Ovary (tissue), 10 donors: ENCODE measurements at places on chromosomes 6 and 20. TPM values are rescaled to one million over a fixed set of nuclear protein-coding genes. Genes with fewer than 3 reads are reported as not detected.

BNIP5 gene
- total RNA-seq, result 0.05 TPM

MCHR2 gene
- not detected for total RNA-seq

DNA sequence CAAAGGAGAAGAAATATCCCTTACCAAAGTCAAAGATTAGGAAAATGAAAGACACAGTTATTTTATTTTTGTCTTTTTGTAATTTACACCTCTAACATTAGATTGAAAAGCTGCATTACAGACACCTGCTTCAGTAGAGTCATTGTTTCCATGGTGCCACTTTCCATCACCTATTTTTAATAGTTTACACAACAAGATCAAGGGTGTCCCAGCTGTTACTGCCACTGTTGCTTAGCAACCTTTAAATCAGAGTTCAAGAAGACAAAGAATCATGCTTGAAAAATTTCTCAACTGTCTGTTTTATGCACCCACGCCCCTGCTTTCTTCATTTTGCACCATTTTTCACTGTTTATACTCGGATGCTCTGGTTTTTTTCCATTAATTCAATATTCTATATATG, 668.2 kb upstream of the GJE1 start:
- no peak for DNase-seq

- DNase-seq, result no peak
These were observed 1.8 kb downstream of the TPD52L1 start for GRCh38 chr6:125155344-125155743.

DNA sequence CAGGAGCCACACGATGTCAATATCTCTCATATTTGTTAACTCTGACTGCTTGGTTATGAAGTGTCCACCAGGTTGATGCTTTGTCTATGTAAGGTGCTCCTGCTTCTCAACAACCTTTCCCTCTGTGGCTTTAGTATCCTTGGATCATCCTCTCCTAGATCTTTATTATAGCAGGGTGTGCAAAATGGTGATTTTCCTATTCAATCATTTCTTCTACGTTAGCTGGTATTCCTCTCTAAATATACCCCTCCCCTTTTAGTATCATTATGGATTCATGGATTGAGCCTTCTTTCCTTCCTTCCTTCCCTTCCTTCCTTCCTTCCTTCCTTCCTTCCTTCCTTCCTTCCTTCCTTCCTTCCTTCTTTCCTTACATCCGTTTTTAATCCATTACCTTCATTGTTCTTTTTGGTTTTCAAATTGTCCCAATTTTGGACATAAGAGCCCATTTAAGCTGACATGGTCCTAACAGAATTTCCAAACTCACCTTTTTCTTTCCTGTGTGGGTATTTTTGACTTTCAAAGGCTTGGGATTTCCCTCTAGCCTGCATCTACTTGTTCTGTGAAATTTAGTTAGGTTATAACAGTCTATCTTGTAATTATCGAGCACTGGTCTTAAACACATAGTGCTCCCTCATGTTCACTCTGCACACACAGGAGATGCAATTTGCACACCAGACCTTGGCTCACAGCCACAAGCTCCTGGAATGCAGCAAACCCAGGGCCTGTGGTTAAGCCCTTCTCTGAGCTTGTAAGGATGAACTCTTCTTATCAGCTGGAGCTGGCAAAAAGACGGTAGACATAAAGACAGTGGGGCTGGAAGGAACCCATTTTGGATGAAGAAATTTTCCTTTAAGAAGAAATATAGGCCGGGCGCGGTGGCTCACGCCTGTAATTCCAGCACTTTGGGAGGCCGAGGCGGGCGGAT, 109.9 kb downstream of the SLC24A3 start:
- DNase-seq, result no peak

DNA sequence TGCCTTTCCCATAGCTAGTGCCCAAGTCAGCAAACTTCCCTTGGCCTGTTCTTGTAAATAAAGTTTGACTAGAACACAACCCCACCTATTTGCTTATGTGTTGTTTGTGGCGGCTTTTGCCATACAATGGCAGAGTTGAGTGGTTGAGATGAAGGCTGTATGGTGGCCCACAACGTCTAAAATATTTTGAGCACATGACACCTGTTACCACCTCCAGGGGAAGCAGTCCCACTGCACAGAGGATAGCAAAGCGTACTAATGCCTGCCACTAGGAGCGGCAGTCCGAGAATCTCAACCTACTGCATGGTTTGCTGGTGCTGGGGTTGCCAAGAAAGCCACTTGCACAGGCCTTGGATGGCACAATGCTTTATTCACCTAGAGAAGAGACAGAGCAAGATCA, 58.6 kb downstream of the TGM2 start:
- no peak for DNase-seq

DNA sequence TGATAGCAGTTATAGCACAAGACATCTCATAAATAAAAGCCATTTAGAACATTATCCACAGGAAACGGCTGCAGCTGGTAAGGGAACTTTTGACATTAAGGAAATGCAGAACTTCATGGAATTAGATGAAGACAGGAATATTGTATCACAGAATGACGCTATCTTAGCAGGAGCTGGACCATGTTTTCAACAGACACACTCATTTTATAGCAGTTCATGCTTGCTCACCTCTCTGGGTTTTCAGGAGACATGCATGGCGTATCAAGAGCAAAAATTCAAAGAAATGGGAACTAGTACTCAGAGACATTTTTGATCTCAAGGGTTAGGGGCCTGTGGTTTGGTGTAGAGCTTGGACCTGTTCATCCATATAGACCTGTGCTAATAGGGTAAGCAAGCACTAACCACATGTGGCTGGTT, 125.0 kb downstream of the FYN start:
- no peak for DNase-seq

DNA sequence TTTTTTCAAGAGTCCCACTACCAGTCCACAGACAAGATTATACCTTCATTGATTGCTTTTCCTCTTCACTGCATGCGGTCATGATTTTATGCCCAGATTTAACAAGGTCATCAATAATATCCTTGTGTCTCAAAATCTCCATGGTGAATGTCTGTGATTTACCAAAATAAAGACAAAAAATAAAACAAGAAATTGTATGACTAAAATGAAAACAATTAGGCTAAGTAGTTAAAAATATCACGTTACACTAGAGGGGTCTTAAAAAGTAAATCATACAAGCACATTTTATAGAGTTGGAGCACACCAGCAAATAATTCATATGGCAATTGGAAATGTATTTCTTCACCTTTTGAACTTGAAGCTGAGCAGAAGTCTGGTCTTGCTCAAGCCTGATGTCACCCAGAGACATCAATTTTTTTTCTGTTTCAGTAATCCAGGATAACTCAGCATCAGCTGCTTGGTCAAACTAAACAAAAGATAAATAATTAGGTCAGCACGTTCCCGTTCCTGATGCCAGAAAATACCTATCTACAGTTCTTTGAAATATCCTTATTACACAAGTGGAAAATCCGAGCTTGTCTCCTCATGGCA, 125.4 kb downstream of the DST start:
- no peak for DNase-seq

MUC22 gene
- not detected for total RNA-seq

ATP6V1G2 gene
- 2.9 TPM for total RNA-seq

RNF39 gene
- total RNA-seq, result not detected

DNA sequence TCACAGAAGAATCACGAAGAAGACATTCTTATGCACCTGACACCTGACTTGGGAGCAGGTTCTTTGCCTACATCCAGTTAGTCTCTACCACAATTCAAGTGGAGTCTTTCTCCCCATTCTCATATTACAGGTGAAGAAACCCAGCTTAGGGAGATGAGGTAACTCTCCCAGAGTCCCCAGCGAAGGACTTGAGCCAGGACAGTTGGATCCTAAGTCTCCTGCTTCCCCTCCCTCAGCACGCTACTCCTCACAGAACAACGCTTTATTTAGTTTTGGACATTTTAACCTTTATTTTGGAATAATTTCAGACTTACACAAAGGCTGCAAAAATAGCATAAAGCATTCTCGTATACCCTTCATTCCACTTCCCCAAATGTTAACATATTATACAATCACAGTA, 824 bp upstream of the CSTL1 start:
- no peak for DNase-seq

WFDC10B gene
- total RNA-seq, result not detected

- DNase-seq, result no peak
These were observed 31.3 kb upstream of the MYLIP start for GRCh38 chr6:16097382-16098171.

- DNase-seq, result no peak
These were observed 152.5 kb downstream of the MRPL14 start for GRCh38 chr6:43974643-43975230.

DNA sequence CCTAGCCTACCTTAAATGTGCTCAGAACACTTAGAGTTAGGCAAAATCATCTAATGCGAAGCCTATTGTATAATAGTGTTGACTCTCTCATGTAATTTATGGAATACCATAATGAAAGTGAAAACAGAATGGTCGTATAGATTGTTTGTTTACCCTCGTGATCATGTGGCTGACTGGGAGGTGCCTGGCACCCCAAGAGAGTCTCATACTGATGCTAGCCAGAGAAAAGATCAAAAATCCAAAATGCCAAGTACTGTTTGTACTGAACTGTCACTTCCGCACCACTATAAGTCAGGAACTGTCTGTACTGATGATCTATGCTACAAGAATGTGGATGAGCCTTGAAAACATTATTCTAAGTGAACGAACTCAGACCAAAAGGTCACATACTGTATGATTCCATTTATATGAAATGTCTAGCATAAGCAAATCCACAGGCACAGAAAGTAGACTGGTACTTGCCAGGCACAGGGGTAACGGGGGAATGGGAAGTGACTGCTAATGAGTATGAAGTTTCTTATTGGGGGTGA, 22.4 kb downstream of the ZMYND8 start:
- no peak for DNase-seq

DNA sequence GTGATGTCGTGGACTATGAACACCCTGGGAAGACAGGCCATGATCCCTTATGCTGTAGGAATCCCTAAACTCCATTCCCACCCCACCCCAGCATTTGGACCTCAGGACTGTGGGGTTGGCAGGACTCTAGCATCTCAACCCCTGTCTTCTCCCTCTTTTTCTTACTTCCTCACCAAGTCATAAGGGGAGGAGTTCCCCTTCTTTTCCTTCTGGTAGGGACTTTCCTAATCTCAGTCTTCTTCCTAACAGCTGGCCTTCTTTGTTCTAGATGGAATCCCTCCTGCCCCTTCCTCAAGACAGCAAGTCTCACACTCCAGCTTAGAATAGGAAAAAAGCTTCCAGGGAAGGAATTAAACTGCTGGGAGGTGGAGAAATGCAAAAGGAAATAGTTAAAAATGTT, 2.3 kb upstream of the SIRPB2 start:
- no peak for DNase-seq

- DNase-seq, result no peak
These were observed 46.3 kb downstream of the GOPC start for GRCh38 chr6:117555882-117556498.

GRCh38 chr6:51753635-51754034, 333.8 kb downstream of the PKHD1 start:
- no peak for DNase-seq

- DNase-seq, result no peak
These were observed 65.3 kb downstream of the EDN3 start for GRCh38 chr20:59365611-59366285.

MAS1 gene
- 0.11 TPM for total RNA-seq

ADAM33 gene
- total RNA-seq, result 68.1 TPM

HBS1L gene
- total RNA-seq, result 25.4 TPM

DNA sequence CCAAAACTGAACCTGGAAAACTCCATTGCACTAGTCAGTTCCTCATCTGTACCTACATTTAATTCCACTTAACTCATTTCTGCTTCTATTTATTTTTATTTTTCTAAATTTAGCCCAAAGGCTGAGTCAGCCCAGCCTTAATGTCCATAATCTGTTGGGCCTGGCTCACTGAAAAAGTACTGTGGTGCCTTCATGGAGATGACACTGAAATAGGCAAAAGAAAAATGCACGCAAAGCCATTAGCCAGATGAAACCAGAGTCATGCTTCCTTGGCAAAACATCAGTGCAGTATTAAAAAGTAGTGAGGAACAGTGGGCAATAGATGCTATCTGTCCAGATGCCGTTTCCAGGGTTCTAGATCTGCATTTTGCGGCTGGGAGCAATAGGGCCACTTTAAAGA, 14.7 kb upstream of the PLCB4 start:
- DNase-seq, result no peak

DNA sequence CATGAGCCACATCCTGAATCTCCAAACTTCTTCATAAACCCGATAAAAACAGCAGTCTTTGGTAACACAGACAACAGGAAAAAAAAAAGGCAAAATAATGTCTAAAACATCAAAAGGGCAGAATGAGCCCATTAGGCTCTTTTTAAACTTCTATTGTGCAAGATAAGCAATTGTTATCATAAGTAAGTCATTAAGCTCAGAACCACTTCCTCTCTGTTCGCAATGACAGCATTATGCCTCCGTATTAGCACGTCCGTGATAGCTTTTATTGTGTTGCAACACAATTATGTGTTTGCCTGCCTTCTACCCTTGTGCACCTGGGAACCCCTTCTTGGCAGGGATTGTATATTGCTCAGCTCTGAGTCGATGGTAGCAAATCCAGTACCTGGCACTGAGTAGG, 147.1 kb downstream of the LRFN2 start:
- no peak for DNase-seq

- no peak for DNase-seq
These were observed 17.3 kb downstream of the STX7 start for GRCh38 chr6:132495604-132496079.

GRCh38 chr6:16821834-16822264, 60.6 kb upstream of the ATXN1 start:
- DNase-seq, result no peak

CTAGE9 gene
- total RNA-seq, result not detected

GRCh38 chr6:169996378-169997051, 245.1 kb downstream of the ERMARD start:
- no peak for DNase-seq

GRCh38 chr6:79009819-79010218, 68.2 kb downstream of the PHIP start:
- no peak for DNase-seq

- DNase-seq, result no peak
These were observed 32.7 kb downstream of the LRRC1 start for GRCh38 chr6:53827531-53827930.

DNA sequence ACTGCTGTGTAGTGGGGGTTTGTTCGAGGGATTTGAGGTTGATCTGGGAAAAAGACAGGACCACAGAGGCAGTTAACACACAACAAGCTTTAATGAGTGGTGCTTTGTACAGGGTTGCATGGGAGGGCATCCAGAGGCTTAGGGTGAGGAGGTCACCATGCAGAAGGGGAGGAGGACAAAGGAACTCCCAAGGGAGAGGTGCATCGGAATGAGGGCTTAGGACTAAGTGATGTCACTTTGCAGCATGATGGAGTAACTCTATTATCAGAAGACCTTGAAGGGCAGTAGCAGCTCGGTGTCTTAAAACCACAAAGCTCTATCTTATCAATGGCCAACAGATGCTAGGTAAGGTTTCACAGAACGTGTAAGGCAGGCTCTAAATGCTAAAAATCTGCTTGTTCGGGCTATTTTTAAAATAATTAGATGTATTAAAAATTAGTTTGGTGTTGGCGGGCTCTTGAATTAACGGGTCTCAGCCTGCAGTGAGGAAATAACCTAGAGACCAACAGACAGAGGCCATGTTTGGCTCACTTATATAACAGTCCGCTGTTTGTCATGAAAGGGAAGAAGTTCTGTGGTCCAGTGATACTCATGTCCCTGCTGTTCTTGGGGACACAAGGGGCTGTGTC, 37.9 kb downstream of the MAN1A1 start:
- no peak for DNase-seq
